Pancreas (tissue), 10 donors: ENCODE measurements at places on chromosomes 7 and 10. TPM values are rescaled to one million over a fixed set of nuclear protein-coding genes. Genes with fewer than 3 reads are reported as not detected.

The LRRC18 gene
- not detected for total RNA-seq

The UCN3 gene
- total RNA-seq: 5.5 TPM

The PTPN12 gene
- total RNA-seq: 42.9 TPM

The MKI67 gene
- total RNA-seq: 0.51 TPM

The AIFM2 gene
- total RNA-seq: 2.3 TPM

- H3K27ac ChIP-seq: no peak overlapping the region
- no peaks in the 10 kb centered on the region for H3K36me3 ChIP-seq
- no peak for DNase-seq
- peak overlapping the region; percentile 62 for H3K4me3 ChIP-seq
Observed at GRCh38 chr10:116270771-116271592, 2.0 kb downstream of the GFRA1 start.

- H3K27ac ChIP-seq: no peak overlapping the region
- DNase-seq: no peak
Observed at GRCh38 chr10:107614939-107615685, 450.6 kb upstream of the SORCS1 start.

GRCh38 chr10:98262571-98262970 lies 5.4 kb downstream of the LOXL4 start:
- no peaks in the 10 kb centered on the region for H3K27me3 ChIP-seq
- H3K36me3 ChIP-seq: no peaks in the 10 kb centered on the region
- peak; percentile 54 for DNase-seq
- no peak overlapping the region for H3K4me3 ChIP-seq
- no peaks in the 10 kb centered on the region for H3K4me1 ChIP-seq
- no peak overlapping the region for H3K27ac ChIP-seq

GRCh38 chr7:159108491-159108890 lies 36.2 kb downstream of the VIPR2 start:
- no peaks in the 10 kb centered on the region for H3K27me3 ChIP-seq
- H3K36me3 ChIP-seq: no peaks in the 10 kb centered on the region
- no peak overlapping the region for H3K27ac ChIP-seq
- no peak overlapping the region for H3K4me3 ChIP-seq
- no peak for DNase-seq

GRCh38 chr10:132978542-132978941 lies 36.2 kb upstream of the CFAP46 start:
- DNase-seq: no peak
- no peaks in the 10 kb centered on the region for H3K4me1 ChIP-seq
- H3K4me3 ChIP-seq: no peak overlapping the region
- H3K27ac ChIP-seq: no peak overlapping the region
- no peaks in the 10 kb centered on the region for H3K36me3 ChIP-seq
- no peaks in the 10 kb centered on the region for H3K27me3 ChIP-seq

- DNase-seq: no peak
- no peak overlapping the region for H3K27ac ChIP-seq
- no peaks in the 10 kb centered on the region for H3K27me3 ChIP-seq
- no peaks in the 10 kb centered on the region for H3K36me3 ChIP-seq
- H3K4me3 ChIP-seq: no peak overlapping the region
Observed at GRCh38 chr10:65394502-65395297, 1531.1 kb upstream of the LRRTM3 start.

DNA sequence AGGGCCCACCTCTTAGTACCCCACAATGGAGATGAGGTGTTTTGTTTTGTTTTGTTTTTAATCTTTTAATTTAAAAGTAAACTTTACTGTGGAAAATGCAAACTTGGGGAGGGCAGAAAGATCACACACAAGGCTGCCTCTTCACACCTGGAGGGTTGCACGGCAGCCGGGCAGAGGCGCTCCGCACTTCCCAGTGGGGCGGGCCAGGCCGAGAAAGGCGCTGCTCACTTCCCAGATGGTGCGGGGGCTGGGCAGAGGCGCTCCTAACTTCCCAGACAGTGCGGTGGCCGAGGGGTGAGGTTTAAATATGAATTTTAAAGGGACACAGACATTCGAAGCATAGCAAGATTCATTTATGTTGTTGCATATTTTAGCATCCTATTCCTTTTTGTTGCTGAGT lies 235.9 kb upstream of the MTPN start:
- no peak overlapping the region for H3K27ac ChIP-seq
- no peak for DNase-seq
- no peaks in the 10 kb centered on the region for H3K27me3 ChIP-seq
- H3K4me3 ChIP-seq: no peak overlapping the region
- H3K4me1 ChIP-seq: no peaks in the 10 kb centered on the region
- H3K36me3 ChIP-seq: no peaks in the 10 kb centered on the region
